Right forelimb (tissue), 1 donor: ENCODE measurements at places on chromosomes 2 and 18.
A peak's percentile ranks its signal among the peaks of the same experiment; 100 is the strongest.

GRCh38 chr2:233692648-233693047 lies at the start of gene UGT1A6:
TSS of gene UGT1A6 (plus strand) at chr2:233692890. CDS start at chr2:233693005, 115 bp downstream.
- DNase-seq: no peak

DNA sequence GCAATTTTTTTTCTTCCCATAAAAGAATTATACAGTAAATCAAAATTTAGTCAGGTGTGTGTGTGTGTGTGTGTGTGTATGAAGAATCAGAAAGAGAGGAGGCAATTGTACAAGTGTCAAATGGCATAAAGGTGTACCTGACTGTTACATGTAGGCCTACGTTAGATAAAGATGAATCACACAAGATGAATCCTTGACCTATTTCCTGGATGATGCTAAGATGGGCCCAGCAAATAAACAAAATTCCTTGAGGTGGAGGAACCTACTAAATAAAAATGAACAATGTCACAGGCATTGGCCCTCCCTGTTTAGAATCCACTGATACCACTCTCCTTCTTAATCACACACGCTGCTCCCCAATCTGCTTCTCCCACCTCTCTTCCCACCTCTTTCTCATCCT lies 79.7 kb upstream of the LRATD1 start:
- DNase-seq: no peak

DNA sequence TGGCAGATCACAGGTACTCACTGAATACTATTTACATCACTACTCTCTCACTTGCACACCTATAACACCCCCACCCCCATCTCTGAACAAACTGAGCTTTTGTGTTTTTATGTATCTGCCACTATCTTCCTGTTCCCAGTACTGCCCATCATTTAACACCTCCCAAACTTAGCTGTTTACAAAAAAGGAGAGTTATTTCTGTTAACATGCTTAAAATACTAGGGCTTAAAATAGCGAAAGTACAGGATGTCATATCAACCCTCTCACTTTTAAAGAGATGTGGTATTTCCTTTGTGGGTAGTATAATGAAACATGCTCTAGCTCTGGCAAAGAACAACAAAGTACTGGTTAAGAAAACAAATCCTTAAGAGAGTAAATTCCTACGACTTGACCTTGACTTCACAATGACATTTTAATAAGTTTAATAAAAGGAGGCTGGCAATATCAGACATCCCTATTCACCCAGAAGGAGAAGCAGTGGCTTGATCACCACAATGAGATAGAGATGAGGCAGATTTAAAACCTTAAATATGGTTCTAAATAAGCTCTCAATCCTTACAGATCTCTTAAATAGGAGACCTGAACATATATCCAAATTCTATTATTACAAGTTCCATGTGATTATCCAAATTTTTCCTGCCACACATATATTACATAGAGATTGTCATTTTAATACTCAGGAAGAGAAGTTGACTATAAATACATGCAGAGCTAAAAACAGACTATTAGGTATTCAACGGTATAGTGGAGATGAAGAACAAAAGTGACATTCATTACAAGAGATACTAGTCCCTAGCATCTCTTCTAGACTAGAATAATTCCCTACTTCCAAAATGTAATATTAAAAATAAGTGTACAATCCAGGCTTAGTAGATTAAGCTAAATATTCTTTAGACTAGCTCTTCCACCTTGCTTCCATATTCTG lies 36.9 kb downstream of the TRAK2 start:
- DNase-seq: no peak

- DNase-seq: no peak
These were observed 72.8 kb upstream of the TMEFF2 start for GRCh38 chr2:192267484-192267883.

GRCh38 chr2:73911548-73912208 lies 15.0 kb upstream of the DGUOK start:
- DNase-seq: no peak

GRCh38 chr2:168521053-168521741 lies 65.1 kb downstream of the CERS6 start:
- DNase-seq: no peak

DNA sequence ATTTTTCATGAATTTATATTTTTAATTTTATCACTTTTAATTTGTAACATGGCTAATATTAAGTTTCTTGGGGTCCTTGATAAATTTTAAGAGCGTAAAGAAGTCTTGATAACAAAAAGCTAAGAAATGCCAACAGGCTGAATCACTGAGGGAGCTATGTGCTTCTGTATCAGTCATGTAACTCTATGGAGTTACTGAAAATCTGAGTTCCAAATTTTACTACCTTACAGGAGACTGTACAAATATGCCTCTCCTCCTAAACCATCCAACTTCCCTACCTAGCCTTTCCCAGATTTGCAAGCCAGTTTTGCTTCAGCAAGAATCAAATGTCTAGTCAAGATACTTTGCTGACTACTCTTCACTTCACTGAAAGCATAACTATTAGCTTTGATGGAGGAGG lies 35.7 kb downstream of the FEZ2 start:
- DNase-seq: no peak

- DNase-seq: no peak
These were observed 93.3 kb upstream of the EML6 start for GRCh38 chr2:54629914-54630857.

DNA sequence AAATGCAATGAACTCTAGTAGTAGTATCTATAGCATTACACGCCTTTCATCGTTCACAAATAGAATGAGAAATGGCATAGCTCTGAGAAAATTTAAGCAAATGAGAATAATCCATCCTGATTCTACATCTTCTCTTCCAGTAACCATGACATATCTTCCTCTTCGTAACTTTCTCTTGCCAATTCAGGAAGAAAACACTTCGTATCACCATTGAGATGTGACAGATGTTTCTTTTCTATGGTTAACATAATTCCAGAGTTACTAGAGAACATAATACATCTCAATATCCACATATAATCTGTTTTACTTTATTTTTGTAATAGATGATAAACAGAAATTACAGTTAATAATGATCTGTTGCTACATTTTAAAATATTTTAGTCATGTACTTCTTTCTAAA lies 1527.4 kb downstream of the LRP1B start:
- no peak for DNase-seq

DNA sequence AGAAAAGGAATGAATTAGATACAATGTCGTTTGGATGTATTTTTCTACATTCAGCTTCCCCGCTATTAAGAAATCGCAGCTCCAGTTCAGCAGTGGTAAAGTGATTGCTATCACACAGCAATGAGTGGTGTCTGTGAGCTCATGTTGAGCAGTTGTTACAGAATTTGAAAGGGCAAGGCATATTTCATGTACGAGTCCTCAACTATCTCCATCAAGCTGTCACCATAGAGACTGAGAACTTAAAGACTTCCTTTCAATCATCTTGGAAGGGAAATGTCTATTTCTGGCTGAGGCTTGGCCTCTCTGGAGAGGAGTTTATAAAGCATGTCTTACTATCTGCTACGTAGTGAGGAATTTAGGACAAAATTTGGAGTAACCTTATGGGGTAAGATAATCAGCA lies 24.4 kb upstream of the FAM117B start:
- no peak for DNase-seq

DNA sequence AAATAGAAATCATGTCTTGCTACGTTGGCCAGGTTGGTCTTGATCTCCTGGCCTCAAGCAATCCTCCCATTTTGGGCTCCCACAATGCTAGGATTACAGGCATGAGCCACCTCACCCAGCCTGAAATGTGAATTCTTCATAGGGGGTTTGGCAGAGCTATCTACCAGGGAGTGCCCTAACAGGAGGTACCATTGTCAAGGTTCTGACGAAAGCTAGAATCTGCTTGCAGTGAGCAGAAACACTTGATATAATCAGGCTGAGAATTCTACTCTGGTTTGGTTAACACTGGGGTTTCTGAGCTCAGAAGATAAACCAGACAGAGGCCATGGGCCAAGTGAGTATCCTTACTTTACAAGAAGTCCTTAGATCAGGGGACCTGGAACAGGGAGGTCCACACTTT lies 7.2 kb upstream of the LAMA3 start:
- DNase-seq: no peak

- DNase-seq: no peak
These were observed 73.6 kb downstream of the ASAP2 start for GRCh38 chr2:9280224-9280623.

GRCh38 chr2:229695961-229696360 lies 18.4 kb downstream of the DNER start:
- no peak for DNase-seq

DNA sequence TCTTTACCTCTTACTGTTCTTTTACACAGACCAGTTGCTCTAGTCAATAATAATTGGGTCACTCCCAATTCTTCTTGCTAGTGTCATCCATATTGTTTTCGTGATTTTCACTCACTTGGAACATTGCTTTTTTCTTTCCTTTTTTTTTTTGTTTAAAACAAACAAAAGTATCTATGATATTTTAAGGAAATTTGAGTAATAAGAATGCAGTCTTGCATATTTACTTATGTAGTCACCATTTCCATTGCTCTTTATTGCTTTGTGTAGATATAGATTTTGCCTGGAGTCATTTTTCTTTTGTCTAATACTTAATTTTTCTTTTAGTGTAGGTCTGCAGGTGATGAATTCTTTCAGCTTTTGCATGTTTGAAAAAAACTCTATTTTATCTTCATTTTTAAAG lies 71.9 kb downstream of the WDR7 start:
- DNase-seq: no peak

DNA sequence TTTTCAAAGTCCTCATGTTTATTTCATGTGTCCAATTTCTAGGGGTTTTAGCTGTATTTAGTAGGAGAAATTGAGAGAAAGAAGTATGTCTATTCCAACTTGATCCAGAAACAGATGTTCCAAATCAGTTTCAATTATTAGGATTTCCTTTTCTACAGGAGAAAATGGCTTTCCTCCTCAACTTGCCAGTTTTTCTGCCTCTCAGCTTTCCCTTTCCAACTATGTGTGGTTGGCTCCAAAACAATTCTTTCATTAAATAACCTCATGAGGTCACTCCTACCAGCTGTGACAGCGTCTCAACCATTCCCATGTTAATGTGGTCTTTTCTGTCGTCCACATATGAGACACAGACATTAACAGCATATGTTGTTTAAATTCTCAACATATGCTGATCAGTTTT lies 13.1 kb downstream of the XIRP2 start:
- DNase-seq: no peak

- DNase-seq: peak; percentile 65
These were observed 2.9 kb upstream of the EPB41L3 start for GRCh38 chr18:5546660-5547059.

- no peak for DNase-seq
These were observed 159.7 kb upstream of the CDH20 start for GRCh38 chr18:61173554-61173953.

DNA sequence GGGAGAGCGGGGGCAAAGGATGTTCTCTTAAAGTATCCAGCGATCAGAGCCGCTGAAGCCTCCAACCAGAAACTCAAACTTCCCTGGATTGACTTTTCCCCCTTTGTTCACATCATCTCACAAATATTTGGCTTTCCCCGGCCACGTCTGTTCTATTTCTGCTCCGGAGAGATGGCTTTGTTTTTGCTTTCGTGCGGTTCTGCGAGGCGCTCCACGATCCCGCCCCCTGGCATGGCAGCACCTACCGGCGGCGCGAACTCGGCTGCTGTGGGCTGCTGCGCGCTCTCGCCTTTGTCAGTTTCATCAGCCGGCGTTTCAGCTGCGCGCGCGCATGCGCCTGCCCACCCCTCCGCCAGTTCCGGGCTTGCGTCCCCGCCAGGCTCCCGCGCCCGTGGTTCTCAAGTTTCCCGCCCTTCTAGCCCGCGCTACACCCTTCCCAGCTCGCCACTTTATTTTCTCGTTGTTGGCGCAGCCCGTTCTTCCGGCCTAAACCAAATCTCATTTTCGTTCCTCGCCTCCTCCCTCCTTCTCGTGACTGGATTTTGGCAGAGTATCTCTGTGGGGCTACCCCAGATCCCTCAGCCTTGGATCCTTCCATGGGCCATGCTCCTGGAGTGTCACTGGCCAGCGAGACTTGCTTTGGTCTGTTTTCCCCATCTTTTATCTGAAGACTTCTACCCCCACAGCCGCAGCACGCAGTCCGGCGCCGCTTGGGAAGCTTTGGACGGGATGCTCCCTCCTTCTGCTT lies 98.0 kb downstream of the INSIG2 start:
- peak; percentile 91 for DNase-seq

DNA sequence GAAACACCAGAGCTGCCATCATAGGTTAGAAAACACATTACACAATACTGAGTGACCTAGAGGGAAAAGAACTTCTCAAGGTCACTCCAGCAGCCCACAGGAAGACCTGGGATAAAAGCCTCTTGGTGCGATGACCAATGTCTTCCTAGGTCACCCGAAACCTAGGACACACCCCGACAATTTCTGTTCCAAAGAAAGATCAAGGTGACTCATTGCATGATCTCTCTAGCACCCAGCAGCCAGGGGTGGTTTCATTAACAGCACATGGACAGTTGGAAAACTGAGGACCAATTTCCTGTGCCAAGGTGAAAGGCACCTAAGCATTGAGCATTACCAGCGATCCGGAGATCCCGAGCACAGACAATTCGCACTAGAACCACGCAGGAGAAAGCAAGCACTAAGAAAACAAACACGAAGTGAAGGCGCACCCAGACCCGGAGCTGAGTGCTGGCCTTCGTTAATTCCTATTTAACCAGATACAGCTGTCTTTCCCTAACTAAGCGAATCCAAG lies 1.5 kb downstream of the CACNB4 start:
- peak; percentile 49 for DNase-seq

- DNase-seq: peak; percentile 61
These were observed 572 bp downstream of the INPP4A start for GRCh38 chr2:98445177-98445682.

GRCh38 chr2:235343869-235344268 lies 150.0 kb upstream of the AGAP1 start:
- no peak for DNase-seq

- DNase-seq: no peak
These were observed 172.0 kb downstream of the LOXHD1 start for GRCh38 chr18:46484971-46485370.

- peak; percentile 39 for DNase-seq
These were observed 44.7 kb upstream of the SNED1 start for GRCh38 chr2:240953426-240954410.

DNA sequence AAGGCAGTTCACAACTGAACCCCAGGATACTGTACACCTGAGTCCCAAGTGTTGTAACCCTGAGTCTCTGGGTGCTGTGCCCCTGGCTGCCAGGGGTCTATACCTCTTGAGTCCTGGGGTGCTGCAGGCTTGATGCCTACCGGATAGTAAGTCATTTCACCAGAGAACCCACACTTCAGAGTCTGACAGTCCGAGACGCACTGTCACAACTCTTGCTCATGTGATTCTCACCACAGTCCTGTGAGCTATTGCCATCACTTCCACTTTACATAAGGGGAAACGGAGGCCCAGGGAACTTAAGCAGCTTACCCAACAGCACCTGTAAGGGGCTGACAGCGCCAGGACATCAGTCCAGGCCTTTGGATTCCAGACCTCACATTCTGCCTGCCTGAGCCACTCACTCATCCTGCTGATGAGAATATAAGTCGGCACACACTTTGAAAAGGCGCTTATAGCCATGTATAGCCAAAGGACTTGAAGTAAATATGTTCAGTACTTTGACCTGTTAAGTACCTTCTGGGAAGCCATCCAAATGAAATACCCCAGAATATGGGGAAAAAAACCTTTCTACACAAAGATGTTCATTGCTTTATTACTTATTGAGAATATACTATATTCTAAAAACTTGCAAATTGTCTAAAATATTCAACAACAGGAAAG lies 180.7 kb upstream of the ID2 start:
- DNase-seq: no peak
